T-helper 1 cell (primary cell): ENCODE measurements at places on chromosomes 5 and 9.

DNA sequence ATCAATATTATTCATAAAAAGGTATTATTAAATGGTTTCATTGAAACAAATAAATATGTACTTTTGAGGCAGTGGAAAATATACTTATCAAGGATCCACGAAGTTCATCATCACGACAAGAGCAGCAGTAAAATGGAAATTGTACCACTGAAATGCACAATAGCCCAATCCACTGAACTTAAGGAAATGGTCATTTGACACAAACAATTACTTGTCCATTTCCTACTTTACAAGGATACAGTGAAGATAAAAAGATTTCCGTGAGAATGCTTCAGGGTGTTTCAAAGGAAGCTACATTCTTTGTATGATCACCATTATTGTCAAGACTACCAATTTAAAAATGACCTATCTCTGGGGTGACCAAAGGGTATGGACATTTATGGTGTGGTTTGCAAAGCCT lies 210.3 kb downstream of the SYK start:
- no peak for DNase-seq

GRCh38 chr5:88677376-88677895 lies 205.5 kb downstream of the MEF2C start:
- DNase-seq, result no peak

DNA sequence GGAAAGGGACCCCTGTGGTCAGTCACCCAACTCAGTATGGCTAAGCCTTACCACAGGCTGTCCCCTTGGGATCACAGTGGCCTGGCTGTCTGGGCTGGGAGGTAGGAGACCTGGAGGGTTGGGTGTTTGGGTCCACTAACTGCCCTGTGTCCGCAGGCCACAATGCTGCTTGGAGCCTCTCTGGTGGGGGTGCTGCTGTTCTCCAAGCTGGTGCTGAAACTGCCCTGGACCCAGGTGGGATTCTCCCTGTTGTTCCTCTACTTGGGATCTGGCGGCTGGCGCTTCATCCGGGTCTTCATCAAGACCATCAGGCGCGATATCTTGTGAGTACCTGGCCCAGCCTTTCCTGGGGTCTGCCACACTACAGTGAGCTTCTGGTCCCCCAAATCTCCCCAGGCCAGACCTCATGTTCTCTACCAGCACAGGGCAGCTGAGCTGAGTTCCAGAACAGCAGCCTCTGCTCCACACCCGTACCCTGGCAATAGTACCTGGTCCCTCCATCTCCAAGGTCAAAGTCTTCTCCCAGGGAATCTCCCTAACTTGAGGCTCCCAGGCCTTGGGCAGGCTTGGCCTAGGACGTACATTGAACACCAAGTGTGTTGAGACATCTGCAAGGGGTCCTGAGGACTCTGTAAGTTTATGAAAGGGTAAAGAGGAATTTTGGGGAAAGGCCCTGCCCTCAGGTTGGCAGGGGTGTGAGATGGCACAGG lies 2.8 kb downstream of the SLC27A4 start:
- DNase-seq, result no peak

DNA sequence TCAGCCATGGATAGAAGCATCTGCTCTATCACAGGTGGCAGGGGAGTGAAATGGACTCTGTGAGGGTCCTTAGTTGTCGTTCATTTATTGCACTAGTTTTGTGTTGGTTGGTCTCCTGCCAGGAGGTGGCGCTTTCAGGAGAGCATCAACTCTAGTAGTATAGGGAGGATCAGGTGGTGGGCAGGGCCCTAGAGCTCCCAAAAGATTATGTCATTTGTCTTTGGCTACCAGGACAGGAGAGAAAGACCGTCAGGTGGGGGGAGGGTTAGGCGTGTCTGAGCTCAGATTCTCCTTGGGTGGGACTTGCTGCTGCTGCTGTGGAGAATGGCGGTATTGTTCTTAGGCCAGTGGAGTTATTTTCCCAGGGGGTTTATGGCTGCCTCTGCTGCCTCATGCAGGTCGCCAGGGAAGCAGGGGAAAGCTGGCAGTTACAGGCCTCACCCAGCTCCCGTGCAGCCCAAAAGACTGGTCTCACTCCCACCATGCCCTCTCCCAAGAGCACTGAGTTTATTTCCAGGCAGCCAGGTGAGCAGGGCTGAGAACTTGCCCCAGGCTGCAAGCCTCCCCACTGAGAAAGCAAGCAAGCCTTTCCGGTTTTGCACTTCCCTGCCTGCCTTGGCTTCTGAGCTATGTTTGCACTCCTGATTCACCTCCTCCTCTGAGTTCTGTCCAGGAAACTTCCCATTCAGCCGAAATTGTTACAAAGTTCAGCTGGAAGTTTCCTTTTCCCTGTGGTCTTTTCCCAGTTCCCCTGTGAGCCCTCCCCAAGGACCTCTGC lies 317.3 kb downstream of the TAF11L14 start:
- no peak for DNase-seq

- DNase-seq, result no peak
Observed at GRCh38 chr5:142813220-142813619, 43.0 kb downstream of the ARHGAP26 start.

- DNase-seq, result no peak
Observed at GRCh38 chr5:143145243-143146160, 258.0 kb downstream of the NR3C1 start.

- DNase-seq, result no peak
Observed at GRCh38 chr9:73114958-73115357, 36.7 kb upstream of the ANXA1 start.

DNA sequence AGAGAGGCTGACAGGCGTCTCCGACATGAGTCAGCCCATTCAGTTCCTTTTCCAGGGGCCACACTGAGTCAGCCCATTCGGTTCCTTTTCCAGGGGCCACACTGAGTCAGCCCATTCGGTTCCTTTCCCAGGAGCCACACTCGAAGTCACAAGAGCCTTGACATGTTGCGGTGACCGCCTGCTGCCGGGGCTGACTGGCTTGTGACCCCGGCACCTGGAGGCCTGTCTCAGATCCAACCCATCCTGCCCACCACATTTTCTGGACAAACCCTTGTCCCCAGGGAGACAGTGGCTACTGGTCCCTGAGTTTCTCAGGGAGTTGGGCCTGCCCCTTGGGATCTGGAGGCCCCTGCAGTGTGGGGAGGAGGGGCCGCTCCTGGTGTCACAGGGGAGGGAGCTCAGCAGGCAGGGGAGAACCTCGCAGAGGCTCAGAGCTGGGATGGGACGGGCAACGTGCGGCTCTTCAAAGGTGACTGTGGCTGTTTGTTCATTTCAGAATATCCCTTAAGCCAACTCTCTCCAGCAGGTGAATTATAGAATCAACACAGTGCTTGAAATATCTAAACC lies 40.5 kb upstream of the LPCAT1 start:
- no peak for DNase-seq

- no peak for DNase-seq
Observed at GRCh38 chr5:321230-321725, at the start of gene AHRR. AHRR (plus strand) TSS chr5:321714; CDS start chr5:343903, 22,189 bp downstream.

- DNase-seq, result no peak
Observed at GRCh38 chr9:16449076-16449730, 421.3 kb downstream of the BNC2 start.

DNA sequence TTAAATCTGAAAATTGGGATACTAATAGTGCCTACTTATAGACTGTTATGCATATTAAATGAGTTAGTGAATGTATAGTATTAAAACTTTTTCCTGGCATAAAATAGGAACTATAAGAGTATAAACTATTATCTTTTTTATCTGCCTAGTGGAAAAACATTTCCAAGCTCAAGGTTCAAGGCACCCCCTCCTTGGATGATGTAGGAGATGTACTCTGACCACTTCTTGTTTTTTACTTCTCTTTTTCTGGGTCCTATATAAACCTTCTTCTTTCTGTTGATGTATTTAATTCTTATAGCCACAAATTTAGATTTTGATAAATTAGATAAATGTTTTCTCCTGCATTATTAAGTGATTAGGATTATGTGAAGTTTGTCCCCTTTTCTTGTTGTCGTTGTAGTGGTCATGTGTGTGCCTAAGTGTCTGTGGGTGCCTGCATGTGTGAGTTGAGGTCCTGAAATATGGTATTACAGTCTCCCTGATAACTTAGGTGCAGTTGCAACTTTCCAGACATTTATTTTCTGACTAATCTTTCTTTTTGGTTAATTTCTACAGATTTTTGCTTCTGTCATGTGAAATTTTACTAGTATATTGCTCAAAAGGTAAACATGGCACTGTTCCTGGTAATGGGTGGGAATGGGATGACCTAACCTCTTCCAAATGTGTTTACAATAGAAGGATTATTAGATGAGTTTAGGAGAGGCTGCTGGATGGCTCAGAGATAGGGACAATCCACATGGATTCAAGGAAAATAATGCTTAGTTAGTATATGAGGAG lies 160.8 kb upstream of the CDKN2B start:
- DNase-seq, result no peak

DNA sequence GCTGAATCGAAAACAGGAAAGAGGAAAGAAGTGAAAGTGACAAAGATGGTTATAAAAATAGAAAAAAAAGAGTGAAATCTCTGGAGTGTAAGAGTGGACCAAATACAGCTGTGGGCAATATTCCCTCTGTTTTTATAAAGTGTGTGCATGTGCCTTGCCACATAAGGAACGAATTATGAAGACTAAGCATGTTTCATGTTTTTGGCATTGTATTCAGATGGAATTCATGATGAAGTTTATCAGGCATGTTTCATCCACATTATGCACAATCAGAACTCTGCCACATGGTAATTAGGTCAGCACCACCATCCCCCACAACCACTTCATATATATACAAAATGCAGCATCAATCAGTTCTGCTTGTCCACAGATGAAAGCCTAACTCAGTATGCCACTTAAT lies 348.0 kb downstream of the ZNF608 start:
- DNase-seq, result no peak

- no peak for DNase-seq
Observed at GRCh38 chr9:86460216-86461002, 106.2 kb upstream of the TUT7 start.

GRCh38 chr9:91712811-91713210 lies 237.2 kb downstream of the ROR2 start:
- no peak for DNase-seq

GRCh38 chr5:142313275-142313674 lies 11.5 kb downstream of the SPRY4 start:
- no peak for DNase-seq

DNA sequence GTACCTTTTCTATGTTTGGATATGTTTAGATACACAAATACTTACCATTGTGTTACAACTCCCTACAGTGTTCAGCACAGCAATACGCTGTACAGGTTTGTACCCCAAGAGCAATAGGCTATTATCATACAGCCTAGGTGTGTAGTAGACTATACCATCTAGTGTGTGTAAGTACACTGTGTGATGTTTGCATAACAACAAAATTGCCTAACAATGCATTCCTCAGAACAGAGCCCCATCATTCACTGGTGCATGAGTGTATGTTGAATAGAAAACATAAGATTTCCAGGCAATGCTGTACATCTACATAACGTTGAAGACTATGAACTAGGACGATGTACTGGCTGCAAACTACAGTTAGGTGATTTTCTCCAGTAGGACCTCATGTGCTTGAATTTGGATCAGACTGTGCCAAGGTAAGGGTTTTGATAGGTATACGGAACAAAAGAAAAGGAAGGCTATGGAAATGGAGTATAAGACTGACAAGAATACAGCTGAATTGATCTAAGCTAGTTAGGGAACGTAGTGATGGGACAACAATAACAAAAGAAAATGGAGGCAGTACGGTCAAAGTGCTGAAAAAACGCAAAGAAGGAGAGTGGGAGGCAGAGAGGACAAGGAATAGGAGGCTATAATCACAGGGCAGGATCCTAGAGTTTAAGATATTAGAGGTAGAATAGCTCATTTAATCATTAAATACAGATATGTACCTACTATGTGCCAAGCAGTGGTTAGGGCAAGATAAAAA lies 46.9 kb downstream of the FNIP1 start:
- no peak for DNase-seq

DNA sequence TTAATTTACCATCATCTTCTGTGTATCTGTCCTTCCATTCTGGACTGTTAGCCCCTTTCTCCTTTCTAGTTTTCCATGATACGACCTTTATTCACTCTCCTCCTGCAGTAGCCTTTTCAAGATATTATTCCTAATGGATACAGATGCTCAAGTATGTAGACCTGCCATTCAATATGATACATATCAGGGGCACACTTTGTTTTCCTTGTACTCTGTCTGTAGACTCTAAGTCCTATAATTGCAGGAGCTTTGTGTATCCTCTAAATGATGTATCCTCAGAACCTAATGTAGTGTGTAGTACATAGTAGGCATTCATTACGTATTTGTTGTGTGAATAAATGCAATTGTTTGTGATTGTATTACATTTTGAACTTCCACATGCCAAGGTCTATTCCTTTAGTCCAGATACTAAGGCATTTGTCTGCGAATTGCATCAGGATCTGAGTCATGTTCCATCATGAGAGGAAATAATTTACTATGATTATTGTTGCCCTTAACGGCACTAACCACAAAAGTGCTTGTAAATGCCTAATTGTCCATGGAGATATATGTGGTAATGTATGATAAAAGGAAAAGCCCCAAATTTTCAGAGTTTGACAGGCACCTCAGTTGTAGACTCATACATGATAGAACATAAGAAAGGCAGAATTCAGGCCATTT lies 57.1 kb upstream of the IZUMO3 start:
- DNase-seq, result no peak

- DNase-seq, result no peak
Observed at GRCh38 chr9:134643222-134643671, 1.6 kb downstream of the COL5A1 start.

GRCh38 chr5:56676091-56676768 lies 139.1 kb upstream of the MAP3K1 start:
- DNase-seq, result no peak

- DNase-seq, result no peak
Observed at GRCh38 chr5:33969572-33970452, 14.7 kb downstream of the SLC45A2 start.

GRCh38 chr5:128228008-128228407 lies 144.4 kb downstream of the SLC12A2 start:
- no peak for DNase-seq

DNA sequence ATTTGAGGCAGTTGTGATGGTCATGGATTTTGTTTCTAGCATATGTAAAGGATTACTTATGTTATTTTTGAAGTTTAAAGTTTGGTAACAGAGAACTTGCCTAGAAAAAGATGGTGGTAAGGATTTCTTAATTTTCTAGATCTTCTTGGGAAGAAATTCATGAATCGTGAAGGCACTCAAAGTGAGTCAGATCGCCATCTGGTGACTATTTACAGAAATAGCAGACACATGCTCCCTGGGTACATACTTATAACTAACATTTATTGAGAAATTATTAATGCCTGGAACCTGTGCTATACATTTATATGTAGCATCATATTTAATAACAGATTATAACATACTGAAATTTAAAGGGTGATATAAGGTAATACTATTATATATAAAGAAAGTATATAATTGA lies 299.7 kb downstream of the IZUMO3 start:
- DNase-seq, result no peak

DNA sequence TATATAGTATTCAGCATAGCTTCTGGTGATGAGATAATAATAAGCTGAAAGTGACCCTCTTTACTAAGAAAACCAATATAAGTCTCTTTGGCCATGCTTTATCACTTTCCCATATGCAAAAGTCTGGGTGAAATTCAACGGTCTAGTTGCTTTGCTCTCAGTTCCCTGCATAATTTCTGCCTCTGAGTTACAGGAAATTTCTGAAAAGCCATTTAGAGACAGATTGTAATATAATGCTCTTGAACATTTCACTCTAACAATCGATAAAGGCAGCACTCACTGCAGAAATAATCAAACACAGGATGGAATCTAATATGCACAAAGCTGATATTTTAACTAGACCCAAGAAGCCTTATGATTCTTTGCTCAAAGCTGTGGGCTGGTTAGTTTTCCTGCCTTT lies 100.1 kb upstream of the LIFR start:
- no peak for DNase-seq
